Left lobe of liver (tissue), 2 donors: ENCODE measurements at places on chromosomes 5 and 9.

- DNase-seq = no peak
Observed at GRCh38 chr5:114649878-114650277, 288.0 kb downstream of the KCNN2 start.

GRCh38 chr9:99590410-99590809, 231.3 kb upstream of the NR4A3 start:
- DNase-seq = no peak

DNA sequence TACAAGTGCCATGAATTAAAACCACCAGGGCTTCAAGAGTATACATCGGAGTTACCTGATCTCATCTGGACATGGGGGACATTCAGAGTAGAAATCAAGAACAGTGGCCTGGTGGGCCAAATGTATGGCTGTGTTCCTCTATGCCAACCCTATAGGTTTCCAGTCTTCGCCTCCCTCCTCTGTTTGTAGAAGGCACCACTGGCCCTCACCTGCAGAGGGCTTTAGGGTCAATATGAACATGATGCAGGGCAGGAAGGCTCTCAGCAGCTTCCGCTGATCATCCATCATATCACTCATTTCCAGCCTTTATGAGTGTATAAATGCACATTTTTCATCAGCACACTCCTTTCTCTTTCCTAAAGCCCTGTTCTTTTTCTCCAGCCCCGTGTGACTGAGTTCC, 555.5 kb upstream of the BRINP1 start:
- no peak for DNase-seq

DNA sequence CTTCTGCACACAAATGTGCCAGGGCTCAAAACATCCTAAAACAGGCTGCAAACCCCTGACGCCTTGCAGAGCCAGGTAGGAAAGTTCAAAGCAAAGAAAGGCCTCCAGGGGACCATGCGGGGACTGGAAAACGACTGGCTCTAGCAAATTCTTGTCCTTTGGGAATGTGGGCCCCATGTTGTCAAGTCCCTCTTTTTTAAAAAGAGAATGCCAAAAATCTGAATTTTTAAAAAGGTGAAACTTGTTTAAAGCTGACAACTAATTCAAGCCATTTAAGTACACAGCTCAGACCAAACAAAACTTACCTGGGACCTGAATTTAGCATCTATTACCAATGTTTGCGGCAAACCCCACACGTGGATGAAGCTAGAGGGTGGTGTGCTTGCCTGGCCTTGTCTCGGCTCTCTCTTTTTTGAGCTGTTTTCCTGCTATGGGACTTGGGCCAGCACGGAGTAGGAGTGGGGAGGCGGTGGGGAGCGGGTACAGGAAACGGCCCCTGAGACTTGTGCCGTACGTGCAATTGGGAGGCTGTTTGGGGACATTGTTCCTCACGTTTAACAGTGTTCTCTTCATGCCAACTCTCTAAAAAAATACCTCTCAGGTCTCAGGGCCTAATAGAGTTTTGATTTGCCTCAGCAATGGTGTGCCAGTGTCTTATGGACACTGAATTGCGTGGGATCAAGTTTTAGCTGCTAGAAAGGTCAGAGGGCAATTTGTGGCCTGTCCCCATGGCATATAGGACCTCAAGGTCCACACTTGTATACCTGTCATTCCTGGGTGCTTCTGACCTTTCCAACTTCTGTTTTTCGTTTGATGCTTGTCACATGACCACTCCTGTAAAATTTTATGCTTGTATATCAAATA, 15.1 kb upstream of the PHF19 start:
- no peak for DNase-seq

DNA sequence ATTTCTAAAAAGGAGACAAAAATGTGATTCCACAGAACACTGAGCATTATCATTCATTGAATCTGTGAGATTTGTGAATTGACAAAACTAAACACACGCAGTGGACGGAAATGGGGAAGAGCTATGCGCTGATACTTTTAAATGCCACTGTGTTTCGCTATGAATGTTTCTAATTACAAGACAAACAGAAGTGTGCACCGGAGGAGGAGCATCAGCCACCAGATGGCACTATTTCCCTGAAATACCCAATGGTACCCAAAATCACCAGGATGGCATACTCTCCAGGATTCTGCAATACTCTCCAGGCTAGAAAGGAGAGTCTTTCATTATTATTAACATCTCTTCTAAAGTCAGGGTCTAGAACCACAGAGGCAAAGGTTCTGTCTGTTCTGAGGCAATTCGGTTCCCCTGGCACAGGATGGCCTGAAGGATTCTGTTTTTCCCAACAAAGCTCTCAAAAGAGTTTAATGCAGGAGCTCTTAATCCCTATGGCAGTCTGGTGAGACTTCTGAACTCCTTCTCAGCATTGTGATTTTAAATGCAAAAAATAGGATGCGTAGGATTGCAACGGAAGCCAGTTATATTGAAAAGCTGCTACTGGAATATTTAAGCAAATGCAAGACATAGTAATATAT, 13.8 kb upstream of the PUM3 start:
- peak; percentile 59 for DNase-seq

GRCh38 chr5:123131551-123132204, 42.6 kb downstream of the PRDM6 start:
- no peak for DNase-seq
